ENCODE measurements at places on chromosomes 12 and 14. TPM values are rescaled to one million over a fixed set of nuclear protein-coding genes. Genes with fewer than 3 reads are reported as not detected.

GRCh38 chr14:76501156-76501720 is 125.3 kb downstream of the ESRRB start:
- DNase-seq: no peak

GRCh38 chr14:34137001-34137745 is 186.3 kb upstream of the EGLN3 start:
- no peak for DNase-seq

DNA sequence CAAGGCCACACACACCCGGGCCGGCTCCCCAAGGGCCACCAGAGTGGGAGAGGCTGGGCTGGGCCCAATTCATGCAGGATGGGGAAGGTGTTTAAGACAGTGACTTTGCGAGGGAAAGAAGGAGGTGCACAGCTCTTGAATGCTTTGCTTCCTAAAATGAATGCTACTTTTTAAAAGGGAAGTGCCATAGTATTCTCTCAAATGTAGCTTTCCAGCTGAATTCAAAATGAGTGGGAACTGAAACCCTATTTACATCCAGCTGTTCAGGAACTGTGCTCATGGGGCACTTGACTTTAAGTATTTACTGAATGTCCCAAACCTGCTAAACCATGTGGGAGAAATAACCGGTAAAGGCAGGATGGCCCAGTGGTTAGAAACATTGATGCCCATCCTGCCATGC is 7.6 kb downstream of the ITPK1 start:
- DNase-seq: no peak

- no peak for DNase-seq
Observed at GRCh38 chr12:131682510-131682895, 28.4 kb upstream of the SFSWAP start.

GRCh38 chr14:102390064-102390855 is 27.5 kb downstream of the TECPR2 start:
- no peak for DNase-seq

GRCh38 chr14:105203057-105203531 is 22.0 kb upstream of the NUDT14 start:
- DNase-seq: peak; percentile 82

DNA sequence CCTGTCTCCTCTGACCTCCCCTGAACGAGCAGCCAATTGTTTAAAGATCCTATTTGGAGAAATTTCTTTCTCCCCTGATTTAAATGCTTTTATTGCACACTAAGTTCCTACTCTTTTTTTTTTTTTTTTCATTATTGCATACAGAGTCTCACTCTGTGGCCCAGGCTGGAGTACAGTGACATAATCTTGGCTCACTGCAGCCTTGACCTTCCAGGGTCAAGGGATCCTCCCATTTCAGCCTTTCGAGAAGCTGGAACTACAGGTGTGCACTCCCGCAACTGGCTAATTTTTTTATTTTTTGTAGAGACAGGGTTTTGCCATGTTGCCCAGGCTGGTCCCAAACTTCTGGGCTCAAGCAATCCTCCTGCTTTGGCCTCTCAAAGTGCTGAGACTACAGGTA is 5.2 kb upstream of the P2RX7 start:
- DNase-seq: no peak

DNA sequence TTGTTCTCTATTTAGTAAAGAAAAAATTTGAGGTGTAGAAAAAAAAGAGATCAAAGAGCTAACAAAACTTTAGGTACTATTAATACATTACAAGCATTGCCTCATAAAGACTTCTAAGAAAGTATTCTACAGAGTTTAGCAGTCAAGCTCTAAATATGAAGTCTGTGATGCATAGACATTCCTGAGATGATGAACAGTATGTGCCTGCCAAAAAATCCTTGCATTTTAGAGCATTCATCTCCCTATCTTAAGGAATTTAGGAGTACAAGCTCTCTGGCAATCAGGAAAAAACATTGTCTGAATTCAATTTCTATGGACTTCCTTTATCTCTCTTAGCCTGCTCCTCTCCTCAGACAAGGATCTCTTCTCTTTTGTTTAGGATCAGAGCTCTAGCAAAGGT is 202.6 kb upstream of the LRFN5 start:
- no peak for DNase-seq

DNA sequence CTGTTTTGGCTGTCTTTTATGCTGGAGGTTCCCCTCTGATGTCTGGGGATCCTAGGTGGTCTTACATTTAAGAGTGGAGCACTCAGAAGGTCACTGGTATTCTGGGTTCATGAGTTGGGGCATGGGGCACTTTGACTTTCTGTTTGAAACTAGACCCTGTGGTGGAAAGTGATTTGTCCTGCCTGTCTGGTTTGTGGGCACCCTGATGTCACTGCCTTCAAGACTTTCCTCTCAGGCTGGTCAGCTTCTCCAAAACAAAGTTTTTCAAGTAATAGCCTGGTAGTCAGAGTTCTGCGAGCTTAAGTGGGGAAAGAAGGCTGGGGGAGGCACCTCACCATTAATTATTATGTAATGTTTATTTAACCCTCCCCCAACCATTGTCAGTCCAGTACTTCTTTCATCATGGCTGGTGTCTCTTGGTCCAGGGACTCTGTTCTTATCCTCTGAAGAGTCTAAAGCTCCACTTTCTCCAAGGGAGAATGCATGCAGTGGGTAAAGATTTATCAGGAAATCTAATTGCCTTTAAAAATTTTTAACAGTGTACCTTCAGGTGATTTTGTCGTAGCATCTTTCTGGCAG is 35.3 kb downstream of the ZC3H14 start:
- DNase-seq: no peak

GRCh38 chr12:111926631-111927030 is 84.6 kb downstream of the MAPKAPK5 start:
- DNase-seq: no peak

DNA sequence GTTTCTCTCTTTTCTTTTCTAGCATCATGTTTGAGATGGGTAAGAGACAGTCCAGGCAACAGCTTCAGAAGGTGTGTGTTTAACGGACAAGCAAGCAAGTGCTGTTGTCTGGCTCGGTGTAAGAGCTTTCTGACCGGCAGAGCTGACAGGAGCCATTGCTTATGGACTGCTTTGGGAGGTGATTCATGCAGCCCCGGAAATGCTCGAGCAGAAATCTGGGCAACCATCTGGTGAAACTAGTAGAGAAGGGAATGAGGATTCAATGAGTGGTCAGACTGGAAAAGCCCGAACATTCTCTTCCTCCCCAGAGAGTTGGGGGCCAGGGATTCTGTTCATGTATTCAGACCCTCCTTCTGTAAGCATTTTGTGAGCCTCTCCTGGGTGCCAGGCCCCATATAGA is 24.4 kb downstream of the TUNAR start:
- no peak for DNase-seq

DNA sequence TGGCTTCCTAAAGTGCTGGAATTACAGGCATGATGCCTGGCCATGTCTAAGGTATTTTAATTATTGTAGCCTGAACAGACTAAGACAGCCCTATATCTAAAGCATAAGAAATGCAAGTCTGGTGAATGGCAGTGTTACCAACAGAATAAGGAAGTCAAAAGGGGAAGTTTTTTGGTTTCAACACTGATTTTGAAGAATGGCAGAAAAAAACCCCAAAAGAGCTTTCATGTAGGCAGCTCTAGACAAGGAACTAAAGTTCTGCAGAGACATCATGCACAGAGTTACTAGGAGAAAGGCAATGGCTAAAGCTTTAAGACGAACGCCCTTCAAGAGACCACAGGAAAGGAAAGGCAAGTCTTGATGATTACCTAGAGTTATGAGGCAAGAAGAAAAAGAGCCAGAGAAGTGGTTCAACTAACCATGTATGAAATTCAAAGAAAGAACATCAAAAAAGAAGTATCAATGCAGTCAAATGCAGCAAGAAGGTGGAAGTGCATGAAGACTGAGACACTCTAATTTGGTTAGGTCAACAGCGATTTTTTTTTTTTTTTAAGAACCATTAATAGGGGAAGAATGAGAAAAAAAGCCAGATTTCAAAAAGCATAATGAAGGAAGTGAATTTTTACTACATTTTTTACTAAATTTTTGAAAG is 50.8 kb downstream of the RPS6KA5 start:
- DNase-seq: no peak

DNA sequence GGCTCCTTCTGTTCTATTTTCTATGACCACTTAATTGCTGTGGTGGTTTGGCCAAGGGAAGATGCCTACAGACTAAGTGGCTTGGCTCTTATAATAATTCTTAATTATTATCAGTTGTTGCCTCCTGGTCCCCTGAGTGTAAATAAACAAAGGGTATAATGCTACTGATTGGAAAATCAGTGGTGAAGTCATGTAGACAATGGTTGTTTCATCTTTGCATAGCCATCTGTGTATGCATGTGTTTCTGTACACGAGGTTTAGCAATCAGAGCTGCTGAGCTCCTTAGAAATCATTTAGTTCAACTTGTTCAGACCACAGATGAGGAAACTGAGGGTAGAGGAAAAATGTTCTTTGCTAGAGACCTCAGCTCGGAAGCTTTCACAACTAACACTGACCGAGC is 152.2 kb downstream of the STXBP6 start:
- DNase-seq: no peak

GRCh38 chr14:62453226-62453625 is 592.0 kb downstream of the KCNH5 start:
- no peak for DNase-seq

- DNase-seq: no peak
Observed at GRCh38 chr14:32896979-32897697, 41.5 kb upstream of the NPAS3 start.

DNA sequence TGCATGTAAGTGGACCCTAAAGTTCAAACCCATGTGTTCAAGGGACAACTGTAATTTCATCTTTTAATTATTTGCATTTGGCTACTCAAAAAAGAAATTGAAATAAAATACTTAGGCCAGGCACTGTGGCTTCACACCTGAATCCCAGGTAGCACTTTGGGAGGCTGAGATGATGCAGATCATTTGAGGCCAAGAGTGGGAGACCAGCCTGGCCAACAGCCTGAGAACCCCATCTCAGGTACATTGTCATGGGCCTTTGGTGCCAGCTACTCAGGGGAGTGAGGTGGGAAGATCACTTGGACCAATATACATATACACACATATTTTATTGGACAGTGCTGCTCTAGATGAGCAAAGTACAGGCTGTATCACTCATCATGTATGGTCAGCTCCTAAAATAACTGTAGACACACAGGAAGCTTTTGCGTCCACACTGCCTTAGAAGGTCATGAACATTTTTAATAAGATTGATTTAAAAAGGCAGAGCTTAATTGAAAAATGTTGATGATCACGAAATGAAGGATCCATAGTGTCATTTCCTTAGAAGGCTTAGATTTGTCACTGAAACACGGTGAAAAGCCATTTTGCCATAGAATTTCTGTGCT is 2.5 kb upstream of the ZCCHC8 start:
- DNase-seq: no peak

DNA sequence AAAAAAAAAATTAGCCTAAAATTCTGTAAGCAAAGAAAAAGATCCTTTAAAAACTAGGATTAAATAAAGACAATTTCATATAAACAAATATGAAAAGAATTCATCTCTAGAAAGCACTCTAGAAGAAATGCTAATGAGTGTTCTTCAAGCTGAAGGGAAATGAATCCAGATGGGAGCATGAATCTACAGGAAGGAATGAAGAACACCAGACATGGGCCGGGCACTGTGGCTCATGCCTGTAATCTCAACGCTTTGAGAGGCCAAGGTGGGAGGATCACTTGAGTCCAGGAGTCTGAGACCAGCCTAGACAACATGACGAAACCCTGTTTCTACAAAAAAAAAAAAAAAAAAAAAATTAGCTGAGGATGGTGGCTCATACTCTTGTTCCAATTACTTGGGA is 297.2 kb downstream of the FBXL14 start:
- DNase-seq: no peak

DNA sequence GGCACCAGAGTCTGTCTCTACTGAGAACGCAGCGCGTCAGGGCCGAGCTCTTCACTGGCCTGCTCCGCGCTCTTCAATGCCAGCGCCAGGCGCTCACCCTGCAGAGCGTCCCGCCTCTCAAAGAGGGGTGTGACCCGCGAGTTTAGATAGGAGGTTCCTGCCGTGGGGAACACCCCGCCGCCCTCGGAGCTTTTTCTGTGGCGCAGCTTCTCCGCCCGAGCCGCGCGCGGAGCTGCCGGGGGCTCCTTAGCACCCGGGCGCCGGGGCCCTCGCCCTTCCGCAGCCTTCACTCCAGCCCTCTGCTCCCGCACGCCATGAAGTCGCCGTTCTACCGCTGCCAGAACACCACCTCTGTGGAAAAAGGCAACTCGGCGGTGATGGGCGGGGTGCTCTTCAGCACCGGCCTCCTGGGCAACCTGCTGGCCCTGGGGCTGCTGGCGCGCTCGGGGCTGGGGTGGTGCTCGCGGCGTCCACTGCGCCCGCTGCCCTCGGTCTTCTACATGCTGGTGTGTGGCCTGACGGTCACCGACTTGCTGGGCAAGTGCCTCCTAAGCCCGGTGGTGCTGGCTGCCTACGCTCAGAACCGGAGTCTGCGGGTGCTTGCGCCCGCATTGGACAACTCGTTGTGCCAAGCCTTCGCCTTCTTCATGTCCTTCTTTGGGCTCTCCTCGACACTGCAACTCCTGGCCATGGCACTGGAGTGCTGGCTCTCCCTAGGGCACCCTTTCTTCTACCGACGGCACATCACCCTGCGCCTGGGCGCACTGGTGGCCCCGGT is at the start of gene PTGDR:
Gene PTGDR, plus strand, starts transcription at position 198 of the 778 bp plus-strand sequence. Its CDS starts 117 bp downstream, at position 315.
- peak; percentile 10 for DNase-seq

DNA sequence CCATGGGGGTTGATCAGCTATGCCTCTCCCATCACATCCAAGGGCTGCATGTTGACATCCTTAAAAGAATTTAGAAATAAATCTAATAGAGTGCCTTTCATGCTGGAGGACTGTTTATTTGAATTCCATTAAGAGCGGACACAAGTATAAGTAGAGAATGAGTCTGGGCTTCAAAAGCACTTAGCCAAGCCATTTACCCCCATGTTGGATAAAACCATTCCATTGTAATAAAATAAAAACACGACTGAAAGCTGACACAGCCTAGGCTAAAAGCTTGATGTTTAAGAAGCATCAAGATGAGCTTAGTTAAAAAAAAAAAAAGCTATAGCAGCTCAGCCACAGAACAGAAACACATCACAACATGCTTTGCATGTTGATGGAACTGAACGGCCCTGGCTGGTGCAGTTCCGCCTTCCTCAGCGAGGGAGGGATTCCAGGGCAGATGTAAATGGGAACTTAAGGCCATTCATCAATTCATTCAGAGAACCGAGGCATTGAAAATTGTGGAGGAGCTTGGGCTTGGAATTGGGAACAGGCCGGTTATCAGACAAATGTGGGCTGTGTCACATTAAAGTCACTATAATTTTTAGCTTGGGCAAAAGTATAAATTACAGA is 41.2 kb downstream of the TMEM132D start:
- no peak for DNase-seq

GRCh38 chr14:69951263-69951662 is 72.0 kb downstream of the SMOC1 start:
- no peak for DNase-seq

GRCh38 chr14:105213361-105213760 is 32.2 kb upstream of the NUDT14 start:
- DNase-seq: no peak

RPS29 gene
- total RNA-seq: 1,117 TPM

SYNDIG1L gene
- total RNA-seq: 0.34 TPM

GATC gene
- total RNA-seq: 30.9 TPM

TPH2 gene
- total RNA-seq: not detected

TEX52 gene
- not detected for total RNA-seq

ABHD4 gene
- total RNA-seq: 30.5 TPM

SLC15A5 gene
- not detected for total RNA-seq

CRIP2 gene
- 17.0 TPM for total RNA-seq

Measured in progenitor cell of endocrine pancreas (in vitro differentiated cells).